ENCODE measurements at places on chromosomes 3 and 15.

- DNase-seq = no peak
Observed at GRCh38 chr3:26118165-26118564, 328.3 kb downstream of the OXSM start.

DNA sequence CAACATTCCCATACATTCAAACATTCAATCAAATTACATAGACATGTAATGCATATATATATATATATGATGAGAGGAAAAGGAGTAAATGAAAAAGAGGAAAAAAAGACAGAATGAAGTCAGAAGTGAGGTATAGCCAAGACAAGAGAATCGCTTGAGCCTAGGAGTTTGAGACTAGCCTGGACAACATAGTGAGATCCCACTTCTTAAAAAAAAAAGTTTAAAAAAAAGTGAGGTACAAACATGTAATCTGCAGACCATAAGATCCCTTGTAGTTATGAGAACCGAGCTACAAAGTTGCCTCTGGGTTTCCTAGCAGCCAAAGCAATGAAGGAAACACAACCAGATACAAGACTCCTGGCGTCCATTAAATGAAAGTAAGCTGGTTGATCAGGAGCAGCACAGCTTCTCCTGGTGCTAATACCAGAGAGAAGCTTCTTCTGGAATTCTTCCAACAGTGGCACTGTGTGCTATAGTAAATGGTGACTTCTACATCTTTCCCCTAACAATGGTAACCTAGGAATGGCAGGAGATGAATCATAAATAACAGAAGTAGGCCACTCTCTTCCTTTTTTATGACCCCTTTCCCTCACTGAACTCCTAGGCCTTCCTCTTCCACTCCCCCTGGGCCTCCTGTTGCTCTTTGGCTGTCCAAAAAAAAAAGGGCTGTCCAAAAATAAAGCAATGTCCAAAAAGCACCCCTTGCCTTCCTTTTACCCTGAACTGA is 3.5 kb downstream of the KCNMB3 start:
- DNase-seq = no peak

- DNase-seq = no peak
Observed at GRCh38 chr3:116947148-116947547, 237.6 kb downstream of the TUSC7 start.

DNA sequence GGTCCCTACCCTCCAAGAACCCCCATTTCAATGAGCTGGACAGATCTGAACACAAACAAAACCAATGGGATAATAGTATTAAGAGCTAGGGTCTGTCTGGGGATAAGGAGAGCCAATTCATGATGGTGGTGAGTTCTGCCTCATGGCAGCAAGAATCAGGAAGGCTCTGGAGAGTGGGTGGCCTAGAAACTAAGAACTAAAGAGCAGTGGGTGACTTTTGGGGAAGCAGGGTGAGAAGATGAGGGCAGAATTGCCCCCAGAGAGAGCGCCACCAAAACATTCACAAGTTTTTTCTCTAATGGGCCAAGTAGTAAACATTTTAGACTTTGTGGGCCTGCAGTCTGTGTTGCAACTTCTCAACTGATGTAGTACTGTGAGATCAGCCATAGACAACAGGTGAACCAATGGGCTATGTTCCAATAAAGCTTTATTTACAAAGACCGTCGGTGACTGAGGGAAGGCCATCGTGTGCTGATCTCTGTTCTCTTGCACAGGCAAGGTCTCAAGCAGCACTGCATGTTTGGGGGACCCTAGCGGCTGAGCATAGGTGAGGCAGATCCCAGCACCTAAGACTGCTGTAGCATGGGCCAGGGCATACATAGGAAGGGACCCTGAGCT is 225.5 kb upstream of the ST8SIA2 start:
- no peak for DNase-seq

GRCh38 chr3:185912929-185913901 is 24.6 kb downstream of the TRA2B start:
- no peak for DNase-seq

GRCh38 chr3:184491011-184491576 is 70.5 kb upstream of the EPHB3 start:
- no peak for DNase-seq

DNA sequence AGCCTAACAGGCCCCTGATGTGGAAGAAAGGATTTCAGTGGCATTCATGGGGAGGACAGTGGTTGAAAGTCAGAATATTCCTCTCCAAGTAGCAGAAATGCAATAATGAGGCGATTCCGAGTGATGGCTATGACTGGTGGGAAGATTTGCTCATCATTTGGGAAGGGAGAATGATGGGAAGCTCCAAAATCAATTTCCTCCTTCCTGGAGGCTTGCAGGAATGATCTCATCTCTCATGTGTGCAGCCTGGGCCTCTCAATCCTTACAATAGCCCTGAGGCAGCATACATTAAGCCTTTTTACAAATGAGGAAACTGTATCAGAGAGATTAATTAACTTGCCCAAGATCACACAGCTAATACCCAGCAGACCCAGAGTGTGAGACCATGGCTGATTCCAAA is 58.7 kb downstream of the BOC start:
- DNase-seq = no peak

GRCh38 chr3:141412087-141412935 is 44.0 kb downstream of the ZBTB38 start:
- peak; percentile 78 for DNase-seq

- no peak for DNase-seq
Observed at GRCh38 chr15:44736181-44736765, at the start of gene TRIM69. TSS of gene TRIM69 (plus strand) at chr15:44736528. CDS start at chr15:44736705, 177 bp downstream.

DNA sequence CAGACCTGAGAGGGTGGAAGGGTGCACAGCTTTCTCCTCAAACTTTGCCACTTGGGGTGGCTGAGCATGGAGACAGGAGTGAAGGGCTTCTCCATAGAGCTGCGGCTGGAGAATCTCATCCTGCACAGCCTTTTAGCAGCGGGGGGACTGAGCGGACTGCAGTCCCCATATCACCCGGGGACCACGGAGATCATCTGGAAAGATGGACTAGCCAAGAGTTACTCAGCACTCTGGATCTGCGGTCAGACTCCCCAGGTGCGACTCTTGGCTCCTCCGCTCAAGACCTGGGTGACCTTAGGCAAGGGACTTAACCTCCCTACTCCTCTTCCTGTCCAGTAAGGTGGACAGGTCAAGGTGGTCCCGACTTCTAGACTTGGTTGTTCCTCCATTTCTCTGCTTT is 125.8 kb upstream of the MEF2A start:
- no peak for DNase-seq

DNA sequence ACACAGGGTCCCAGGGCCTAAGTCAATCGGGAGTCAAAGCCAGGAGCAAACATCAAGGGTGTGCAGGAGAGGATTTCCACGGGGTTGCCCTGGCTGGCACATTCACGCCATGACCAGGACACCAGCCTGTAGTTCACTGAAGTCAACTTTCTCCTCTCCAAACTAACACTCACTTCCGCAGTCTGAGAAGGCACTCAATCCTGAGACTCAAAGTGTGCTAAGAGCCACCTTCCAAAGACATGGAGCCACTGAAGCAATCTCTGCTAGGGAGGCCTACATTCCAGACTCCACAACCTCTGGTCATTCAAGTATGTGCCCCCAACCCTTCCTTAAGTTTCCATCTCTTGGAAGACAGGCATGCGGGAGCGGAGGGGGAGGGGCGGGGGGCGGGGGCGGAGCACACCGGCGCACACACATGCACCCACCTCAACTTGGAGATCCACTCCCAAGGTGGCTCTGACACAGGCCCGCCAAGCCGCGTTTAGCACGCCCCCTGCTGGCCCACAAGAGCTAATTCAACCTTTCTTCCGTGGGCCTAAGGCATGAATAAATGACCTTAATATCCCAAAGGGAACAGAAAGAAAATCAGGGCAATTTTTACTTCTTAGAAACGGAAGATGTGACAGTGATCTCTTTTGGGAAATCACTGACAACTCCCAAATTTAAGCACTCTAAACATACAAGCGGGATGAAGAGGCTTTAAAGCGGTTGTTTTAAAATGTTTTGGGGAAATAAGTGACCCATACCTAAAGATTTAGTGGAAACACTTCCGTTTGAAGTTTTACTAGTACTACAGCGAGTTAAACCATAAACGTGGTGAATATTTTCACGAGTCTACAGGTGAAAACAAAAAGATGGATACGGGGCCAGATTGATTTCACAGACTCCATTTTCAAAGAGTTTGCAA is 162.5 kb upstream of the CHRNA7 start:
- no peak for DNase-seq

- DNase-seq = no peak
Observed at GRCh38 chr3:1462856-1463450, 370.1 kb downstream of the CNTN6 start.

DNA sequence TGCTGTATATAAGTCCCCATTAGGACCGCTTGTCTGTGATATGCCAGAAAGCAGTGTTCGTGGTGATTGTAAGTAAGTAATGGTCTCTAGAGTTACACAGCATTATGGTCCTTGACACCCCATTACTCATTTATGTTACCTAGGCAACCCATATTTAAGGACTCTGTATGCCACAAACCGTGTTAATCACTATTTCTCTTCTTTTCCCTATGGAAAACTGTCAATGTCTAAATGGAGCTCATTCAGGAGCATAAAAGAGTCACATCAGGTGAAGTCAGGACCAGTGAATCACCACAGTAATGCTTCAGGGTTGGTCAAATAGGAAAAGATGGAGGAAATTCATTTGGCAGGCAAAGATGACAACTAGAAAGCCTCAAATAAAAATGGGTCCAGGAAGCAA is 146.6 kb upstream of the PEX5L start:
- no peak for DNase-seq

GRCh38 chr15:75452865-75453702 is 1.6 kb upstream of the SIN3A start:
- peak; percentile 21 for DNase-seq

DNA sequence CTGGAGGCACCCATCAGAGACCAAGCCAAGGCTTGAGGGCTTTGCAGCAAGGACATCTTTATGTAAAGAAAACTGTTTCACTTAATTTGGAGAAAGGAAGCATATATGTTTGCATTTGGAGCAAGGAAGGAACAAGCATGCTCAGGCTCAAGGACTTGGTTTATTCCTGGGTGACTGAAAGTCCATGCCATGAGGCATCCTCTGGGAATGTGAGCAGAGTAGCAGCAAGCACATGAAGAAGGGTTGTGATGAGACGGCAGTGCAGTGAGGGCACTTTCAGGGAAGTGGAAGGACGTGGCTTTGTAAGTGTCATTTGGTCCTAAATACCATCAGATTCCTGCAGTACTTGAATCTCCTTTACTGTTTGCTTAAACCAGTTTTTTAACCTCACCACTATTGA is 26.8 kb downstream of the POLG start:
- DNase-seq = no peak

- DNase-seq = peak; percentile 18
Observed at GRCh38 chr3:81581966-81582599, 179.4 kb downstream of the GBE1 start.

GRCh38 chr3:127911421-127911931 is 3.6 kb upstream of the KBTBD12 start:
- no peak for DNase-seq

DNA sequence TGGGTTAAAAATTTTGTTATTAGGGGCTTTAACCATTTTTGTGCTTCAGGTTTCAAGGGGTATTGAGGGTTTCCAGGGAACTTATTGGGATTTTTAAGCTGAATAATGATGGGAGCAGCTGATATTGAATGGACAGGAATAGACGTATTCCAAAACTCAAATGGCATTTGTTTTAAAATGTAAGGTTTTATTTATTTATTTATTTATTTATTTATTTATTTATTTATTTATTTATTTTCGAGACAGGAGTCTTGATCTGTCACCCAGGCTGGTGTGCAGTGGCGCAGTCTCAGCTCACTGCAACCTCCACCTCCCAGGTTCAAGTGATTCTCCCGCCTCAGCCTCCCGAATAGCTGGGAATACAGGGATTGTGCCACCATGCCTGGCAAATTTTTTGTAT is 22.2 kb upstream of the SENP7 start:
- no peak for DNase-seq

- DNase-seq = no peak
Observed at GRCh38 chr3:21256932-21257331, 494.1 kb downstream of the ZNF385D start.

DNA sequence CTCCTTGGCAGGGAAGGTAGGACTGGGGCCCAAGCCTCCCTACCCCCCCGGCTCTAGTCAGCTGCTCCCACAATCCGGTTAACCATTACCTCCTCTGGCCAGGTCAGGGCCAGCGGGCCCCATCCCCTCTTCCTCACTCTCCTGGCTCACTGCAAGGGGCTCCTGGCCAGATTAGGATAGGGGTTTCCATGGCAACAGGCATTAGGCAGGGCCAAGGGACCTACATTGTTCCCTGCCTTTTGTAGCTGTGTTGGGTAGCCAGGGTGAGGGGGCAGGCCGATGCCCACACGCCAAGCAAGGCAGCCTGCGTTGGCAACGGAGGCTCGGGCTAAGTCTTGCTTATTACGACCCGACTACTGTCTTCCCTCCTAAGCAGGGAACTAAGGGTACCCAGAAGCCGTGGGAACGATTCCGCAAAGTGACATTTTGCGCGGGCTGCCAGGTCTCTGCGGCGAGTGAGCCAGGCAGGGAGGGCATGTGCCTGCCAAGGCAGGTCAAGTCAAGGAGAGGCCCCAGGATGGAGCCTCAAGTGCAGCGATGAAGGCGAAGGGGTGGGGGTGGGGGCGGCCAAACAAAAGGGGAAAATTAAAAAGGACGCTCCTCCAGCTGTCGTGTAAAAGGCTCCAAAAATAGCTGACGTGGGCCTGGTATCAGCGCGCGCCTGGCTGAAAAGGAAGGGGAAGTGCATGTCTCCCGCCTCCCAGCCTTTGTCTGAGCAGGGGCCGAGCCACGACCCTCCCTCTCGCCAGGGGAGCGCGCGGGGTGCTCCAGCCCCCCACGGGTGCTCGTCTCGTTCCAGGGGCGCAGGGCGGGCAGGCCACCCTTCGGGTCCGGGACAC is 919 bp downstream of the IDH2 start:
- DNase-seq = no peak

- no peak for DNase-seq
Observed at GRCh38 chr3:12462159-12462947, 21.9 kb upstream of the TSEN2 start.

GRCh38 chr3:116083683-116084082 is 361.6 kb downstream of the LSAMP start:
- DNase-seq = no peak

- no peak for DNase-seq
Observed at GRCh38 chr3:50594253-50594785, 17.3 kb downstream of the CISH start.

DNA sequence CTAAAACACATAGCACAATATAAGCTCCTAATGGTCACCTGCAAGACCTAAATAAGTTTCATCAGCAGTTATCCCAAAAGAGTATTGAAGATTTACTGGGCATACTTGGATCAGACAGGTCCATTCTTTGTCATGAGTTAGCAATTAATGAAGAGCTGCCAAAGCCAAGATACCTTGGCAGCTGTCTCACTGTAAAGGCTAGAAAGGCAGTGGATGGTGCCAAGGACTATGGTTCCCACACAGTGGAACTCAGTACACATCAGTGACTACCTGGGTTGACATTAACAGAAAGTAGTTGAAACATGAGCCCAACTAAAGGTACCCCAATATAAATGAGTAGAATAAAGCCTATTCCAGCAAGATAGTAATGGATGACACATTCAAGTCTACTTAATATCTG is 41.1 kb upstream of the TMCO5A start:
- no peak for DNase-seq
